AG09319 (cell line): ENCODE measurements at places on chromosomes 1 and 21.

GRCh38 chr1:155186794-155187455 is 13.3 kb downstream of the TRIM46 start:
- DNase-seq = no peak

- no peak for DNase-seq
Observed at GRCh38 chr1:234478152-234478480, 863 bp downstream of the TARBP1 start.

- DNase-seq = no peak
Observed at GRCh38 chr21:29296446-29296845, 2.3 kb upstream of the BACH1 start.

GRCh38 chr1:8121261-8122159 is 95.4 kb upstream of the ERRFI1 start:
- DNase-seq = no peak

DNA sequence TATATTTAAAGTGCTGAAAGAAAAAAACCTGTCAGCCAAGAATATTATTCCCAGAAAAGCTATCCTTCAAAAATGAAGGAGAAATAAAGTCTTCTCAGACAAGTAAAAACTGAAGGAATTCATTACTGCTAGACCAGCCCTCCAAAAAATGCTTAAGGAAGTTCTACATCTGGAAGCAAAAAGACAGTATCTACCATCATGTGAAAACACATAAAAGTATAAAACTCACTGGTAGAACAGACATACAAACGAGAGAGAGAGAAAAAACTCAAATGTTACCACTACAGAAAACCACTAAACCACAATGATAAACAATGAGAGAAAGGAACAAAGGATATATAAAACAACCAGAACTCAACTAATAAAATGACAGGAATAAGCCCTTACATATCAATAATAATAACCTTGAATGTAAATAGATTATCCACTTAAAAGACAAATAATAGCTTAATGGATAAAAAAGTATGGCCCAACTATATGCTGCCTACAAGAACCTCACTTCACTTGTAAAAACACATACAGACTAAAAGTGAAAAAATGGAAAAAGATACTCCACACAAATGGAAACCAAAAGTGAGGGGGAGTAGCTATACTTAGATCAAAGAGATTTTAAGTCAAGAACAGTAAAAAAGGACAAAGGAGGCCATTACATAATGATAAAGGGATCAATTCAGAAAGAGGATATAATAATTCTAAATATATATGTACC is 22.0 kb downstream of the NSL1 start:
- DNase-seq = no peak

DNA sequence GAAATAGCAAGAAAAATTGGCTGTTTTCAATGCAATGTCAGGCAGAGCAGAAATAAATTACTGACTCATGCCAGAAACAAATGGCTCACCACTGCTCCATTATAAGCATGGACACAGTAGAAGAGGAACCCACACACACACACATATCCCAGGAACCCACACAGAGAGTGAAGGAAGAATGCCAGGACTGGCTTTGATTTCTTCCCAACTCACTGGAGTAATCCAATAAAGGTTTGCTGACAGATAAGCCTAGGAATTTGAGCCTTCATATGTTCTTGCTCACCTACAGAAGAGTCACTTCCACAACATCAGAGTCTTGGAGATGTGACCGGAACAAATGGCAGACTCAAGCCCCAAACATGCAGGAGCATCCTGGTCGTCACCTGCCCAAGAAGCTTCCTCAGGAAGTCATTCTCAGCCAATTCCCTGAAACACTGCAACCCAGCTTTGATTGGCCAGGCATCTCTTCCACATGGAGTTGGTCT is 2.2 kb downstream of the SH3BP5L start:
- no peak for DNase-seq

DNA sequence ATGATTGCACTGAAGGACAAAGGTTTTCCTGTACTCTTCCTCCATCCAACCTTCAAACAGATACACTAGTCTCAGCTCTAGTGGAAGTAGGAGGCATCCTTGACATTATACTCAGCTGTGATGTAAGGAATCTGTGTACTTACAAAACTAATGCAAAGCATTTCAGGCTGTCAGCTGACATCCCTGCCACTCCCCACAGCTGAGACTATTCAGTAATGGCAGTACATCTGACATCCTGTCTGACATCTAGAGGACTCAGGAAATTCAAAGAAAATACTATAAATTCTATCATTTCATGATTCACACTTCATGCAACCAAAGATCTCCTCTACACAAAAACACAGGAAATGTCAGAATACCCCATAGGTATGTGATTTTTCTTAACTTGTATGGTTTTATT is 325.8 kb downstream of the SMYD3 start:
- no peak for DNase-seq

GRCh38 chr1:185239861-185240260 is 77.2 kb downstream of the IVNS1ABP start:
- no peak for DNase-seq

GRCh38 chr1:215507119-215507518 is 60.0 kb upstream of the KCTD3 start:
- no peak for DNase-seq

DNA sequence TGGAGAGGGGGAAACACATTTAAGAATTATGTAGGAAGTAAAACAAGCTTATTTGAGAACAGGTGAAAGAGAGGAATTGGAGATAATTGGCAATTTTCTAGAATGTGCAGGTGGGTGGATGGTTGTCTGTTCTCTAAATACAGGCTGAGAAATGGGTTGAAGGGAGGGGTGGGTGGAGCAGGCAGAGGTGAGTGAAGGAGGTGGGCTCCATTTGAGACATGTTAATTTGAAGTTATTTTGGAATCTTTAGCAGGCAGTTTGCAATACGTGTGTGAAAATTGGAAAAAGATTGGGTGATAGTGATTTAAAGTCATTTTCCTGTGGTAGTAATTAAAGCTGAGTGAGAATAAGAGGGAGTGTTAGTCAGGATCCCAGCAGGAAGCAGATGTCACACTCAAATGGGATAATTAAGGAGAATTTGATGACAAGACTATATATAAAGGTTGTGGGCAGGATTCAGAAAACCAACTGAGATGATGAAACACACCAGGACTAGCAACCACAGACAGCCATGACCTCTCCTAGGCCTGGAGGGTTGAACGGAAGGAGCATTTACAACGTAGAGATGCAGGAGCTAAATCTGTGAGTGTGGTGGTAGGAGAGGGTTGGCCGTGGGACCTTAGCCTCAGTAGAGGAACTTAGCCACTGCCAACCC is 40.6 kb downstream of the CHRM3 start:
- DNase-seq = no peak

GRCh38 chr21:39022863-39023693 is 160.2 kb downstream of the PSMG1 start:
- DNase-seq = no peak

DNA sequence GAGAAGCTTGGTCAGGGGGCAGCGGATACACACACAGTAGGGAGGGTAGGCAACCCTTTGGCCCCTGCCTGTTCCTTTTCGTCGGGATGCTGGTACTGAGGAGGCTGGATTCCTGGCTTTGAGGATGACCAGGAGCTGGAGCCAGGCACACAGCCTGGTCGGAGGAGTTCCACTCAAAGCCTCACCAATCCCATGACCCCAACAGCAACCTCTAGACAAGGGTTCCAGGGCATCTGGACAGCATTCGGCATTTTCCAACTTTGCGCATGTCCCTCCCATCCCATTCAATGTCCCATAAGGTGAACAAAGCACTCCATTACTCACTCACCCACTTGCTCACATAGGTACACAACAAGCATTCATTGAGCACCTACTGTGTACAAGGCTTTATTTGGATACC is 42.6 kb upstream of the HMGB4 start:
- no peak for DNase-seq

GRCh38 chr21:45037986-45038385 is 36.4 kb upstream of the ADARB1 start:
- DNase-seq = no peak

DNA sequence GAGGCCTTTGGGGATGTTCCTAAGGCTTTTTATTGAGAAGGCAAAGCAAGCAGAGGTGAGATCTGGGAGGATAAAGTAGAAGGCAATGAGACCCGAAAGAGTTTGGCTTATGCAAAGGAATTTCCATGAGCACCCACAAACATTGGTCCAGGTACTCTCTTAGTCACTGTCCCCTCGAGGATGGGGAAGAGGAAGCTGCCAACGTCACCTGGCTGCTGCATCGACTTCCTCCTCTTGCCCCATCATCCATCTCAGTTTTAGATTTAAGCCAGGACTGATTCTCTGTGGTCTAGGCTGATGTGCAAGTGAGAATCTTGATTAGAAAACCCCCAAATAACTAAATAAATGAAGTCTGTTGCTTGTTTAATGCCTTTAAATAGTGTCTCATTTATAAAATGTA is 28.7 kb downstream of the RUNX1 start:
- DNase-seq = no peak

- no peak for DNase-seq
Observed at GRCh38 chr1:207459008-207459407, 4.9 kb downstream of the CR2 start.

GRCh38 chr1:169610858-169611257 is 19.1 kb downstream of the SELP start:
- no peak for DNase-seq

DNA sequence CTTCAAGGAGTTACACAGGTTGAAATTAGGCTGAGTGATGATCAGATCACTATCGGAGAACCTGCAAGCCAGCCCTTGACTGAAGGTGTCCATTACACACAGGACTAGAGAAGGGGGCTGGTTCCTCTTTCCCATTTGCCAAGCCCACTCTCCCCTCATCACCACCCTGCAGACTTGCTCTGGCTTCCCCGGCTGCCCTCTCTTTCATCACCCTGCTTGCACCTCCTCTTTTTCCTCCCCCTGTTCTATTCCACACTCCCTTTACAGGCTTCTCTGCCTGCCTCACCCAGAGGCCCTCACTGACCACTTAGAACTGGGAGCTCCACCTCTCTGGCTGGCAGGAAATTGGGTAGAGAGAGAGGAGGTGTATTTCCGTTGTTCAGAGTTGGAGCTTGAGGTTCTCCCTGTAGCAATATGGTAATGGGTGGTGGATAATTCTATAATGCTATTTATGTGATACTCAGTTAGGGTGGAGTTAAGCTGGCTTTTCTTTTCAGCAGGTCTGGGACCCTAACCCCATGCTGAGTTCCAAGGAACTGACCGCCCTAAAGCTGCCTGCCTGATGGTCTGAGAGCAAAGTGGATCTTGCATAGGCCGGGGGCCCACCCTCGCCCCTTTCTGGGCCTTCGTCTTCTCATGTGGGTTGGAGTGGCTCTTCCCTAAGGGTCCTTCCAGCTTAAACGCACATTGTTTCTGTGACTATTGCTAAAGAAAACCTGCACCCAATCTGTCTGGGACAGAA is 111.8 kb upstream of the ADAR start:
- DNase-seq = no peak

- no peak for DNase-seq
Observed at GRCh38 chr1:24094554-24094953, 17.4 kb downstream of the MYOM3 start.

DNA sequence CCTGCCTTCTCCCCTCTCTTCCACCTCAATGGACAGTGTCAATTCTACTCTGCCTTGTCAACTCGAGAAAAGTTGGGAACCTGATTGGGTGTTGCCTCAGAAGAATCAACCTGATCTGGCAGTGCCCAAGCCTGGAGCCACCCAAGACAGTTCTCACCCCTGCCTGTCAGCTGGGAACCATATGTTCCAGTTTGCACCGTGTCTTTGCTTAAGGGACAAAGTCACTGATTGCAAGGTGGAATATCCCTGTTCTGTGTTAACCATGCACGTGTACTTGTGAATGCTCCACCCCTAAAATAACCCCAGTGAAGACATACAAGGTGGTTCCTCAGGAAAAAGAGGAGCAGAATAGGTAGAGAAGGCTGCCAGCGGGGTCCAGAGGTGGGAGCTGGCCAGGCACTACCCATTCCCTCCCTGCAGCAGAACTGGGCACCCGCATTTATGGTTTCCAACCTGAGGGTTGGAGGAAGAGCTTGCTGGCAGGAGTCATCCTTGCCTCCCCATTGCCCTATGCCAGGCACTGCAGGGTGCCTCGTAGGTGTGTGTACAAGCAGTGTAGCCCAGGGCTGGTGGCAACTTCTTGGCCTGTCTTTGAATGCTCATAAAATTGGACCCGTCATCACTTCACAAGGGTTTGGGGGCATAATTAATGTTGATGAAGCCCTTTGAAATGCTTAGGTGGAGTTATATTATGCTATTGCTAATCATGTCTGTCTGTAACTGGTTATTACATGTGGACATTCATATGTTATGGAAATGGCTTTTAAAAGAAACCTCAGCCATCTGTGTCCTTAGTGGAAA is 11.3 kb downstream of the NIPAL3 start:
- DNase-seq = no peak

GRCh38 chr1:6923012-6923411 is 137.8 kb downstream of the CAMTA1 start:
- DNase-seq = no peak

GRCh38 chr1:226372885-226373284 is 35.0 kb downstream of the PARP1 start:
- no peak for DNase-seq

GRCh38 chr1:21341517-21342078 is 51.3 kb upstream of the ECE1 start:
- no peak for DNase-seq

DNA sequence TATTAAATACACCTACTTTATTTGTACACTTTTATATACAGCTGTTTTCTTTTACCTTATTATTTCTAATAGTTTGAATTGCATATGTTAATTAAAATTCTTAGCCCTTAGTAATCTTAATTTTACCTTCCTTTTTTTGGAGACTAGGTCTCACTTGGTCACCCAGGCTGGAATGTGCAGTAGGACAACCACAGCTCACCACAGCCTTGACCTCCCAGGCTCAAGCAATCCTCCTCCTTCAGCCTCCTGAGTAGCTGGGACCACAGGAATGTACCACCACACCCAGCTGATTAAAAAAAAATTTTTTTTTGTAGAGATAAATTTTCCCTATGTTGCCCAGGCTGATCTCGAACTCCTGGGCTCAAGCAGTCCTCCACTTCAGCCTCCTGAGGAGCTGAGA is 15.0 kb upstream of the SDC3 start:
- DNase-seq = no peak

DNA sequence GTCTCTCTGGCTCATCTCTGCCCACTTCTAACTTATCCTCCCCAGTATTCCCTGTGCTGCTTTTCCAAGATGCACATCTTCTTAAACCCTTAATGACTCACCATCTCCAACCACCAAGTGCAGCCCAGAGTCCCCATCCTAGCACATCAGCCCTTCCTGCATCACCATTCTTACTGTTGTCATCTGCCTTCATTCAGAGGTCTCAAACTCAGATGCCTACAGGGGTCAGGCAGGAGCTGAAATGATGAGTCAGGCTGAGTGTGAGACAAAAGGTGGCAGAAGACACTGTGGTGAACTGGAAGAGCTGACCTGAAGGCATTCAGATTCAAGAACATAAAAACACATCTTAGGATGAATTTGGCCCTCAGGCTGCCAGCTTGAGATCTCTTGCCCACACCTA is 34.6 kb downstream of the OLFML2B start:
- DNase-seq = no peak

DNA sequence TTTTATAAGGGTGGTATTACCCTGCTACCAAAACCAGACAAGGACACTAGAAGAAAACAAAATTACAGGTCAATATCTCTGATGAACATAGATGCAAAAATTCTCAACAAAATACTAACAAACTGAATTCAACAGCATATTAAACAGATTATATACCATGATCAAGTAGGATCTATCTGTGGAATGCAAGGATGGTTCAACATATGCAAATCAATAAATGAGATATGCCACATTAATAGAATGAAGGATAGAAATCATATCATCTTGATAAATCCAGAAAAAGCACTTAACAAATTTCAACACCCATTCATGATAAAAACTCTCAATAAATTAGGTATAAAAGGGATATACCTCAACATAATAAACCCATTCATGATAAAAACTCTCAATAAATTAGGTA is 24.3 kb upstream of the MYBPHL start:
- no peak for DNase-seq

- DNase-seq = no peak
Observed at GRCh38 chr21:26659182-26659581, 86.1 kb upstream of the CYYR1 start.
